CD4-positive, alpha-beta T cell treated with Interferon gamma for 1 hour (primary cell): ENCODE measurements at places on chromosomes 6 and 20.

DNA sequence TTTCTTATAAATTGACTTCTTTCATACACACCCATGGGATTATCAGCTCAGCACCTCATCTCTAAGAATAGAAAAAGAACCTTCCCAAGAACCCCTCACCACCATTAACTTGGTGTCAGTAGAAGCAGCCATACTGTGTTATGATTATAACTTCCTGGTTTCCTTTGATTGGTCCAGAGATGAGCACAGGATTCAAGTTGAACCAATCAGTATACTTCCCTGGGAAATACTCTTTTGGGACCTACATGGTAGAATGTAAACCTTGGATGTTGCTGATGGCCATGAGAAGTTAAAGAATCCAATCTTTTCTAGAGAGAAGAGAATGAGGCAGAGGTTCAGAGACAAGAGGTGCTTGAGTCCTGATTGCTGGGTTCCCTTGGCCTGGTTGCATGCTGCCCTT is 190.8 kb downstream of the BMP7 start:
- no peak for DNase-seq

DNA sequence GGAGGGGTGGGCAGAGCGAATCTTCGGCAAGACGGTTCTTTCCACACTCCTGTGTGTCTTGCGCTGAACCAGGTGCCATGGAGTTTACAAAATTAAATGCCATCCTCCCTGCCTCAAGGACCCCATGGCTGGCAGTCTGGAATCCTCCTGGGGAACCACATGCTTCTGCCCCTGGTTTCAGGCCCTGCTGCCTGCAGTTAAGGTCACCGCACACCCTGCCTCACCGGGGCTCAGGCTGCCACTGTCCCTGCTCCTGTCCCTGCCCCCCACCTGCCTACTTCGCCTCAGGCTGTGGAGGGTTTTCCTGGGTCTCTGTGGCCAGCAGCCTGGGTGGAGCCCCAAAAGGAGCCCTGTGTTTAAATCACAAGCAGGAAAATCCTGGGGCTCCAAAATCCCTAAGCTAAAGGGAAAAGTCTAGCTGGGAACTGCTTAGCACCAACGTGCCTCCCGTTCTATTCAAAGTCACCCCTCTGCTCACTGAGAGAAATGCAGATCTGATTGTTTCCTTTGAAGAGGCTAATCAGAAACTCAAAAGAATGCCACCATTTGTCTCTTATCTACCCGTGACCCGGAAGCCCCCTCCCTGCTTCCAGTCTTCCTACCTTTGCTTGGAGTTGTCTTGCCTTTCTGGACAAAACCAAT is 10.6 kb upstream of the TTLL2 start:
- no peak for DNase-seq

DNA sequence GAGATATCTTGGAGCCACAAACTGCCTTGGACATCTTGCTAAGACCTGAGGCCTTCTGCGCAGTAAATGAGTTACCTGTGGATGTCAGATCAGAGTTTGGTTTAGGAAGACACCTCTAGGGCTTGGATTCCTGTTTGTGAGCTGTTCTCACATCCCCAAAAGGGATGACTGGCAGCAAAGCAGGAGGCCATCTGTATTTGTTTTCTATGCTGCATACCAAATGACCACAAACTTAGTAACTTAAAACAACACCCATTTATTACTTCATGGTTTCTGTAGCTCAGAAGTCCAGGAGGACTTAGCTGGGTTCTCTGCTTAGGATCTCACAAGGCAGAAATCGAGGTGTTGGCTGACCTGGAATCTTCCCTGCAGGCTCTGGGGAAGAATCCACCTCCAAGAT is 116.7 kb downstream of the UNC5CL start:
- no peak for DNase-seq

DNA sequence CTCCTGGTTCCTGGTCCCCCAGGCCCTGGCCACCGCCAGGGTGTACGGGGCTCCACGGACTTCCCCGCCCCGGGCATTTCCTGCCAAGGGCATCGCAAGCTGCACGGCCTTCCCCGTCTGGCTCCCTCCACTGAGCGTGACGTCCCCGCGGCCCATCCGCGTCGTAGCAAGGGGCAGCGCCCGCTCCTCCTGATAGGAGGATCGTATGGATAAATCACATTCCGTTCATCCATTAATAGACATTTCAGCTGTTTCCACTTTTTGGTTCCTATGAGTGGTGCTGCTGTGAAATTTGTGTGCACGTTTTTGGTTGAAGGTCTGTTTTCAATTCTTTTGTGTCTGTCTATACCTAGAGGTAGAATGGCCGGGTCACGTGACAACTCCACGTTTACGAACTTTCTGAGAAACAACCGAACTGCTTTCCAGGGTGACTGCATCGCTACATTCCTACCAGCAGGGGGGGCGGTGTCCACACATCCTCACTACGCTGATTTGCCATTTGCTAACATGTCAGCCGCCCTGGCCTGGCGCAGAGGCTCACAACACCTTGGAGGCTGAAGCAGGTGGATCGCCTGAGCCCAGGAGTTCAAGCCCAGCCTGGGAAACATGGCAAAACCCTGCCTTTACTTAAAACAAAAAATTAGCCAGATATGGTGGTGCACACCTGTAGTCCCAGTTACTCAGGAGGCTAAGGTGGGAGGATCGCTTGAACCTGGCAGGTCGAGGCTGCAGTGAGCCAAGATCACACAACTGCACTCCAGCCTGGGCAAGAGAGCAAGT is 37.7 kb downstream of the KCNQ2 start:
- peak; percentile 79 for DNase-seq

DNA sequence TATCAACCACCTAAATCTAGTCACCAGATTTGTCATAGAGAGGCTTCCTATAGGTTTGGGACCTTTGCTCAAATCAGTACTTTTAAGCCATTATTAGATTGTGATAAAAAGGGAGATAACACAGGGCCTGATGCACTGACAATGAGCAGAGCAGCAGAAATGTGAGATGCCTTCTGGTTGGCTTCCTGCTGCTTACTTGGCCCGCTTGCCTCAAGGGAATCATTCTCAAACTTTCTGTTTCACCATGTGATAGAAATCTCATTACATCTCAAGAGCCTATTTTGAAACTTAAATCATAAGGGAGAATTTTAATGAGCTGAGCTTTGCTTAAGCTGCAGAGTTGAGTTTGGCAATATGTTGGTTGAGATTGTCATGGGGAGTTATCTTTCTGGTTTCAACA is 606.0 kb downstream of the DHX35 start:
- DNase-seq = no peak

- no peak for DNase-seq
Observed at GRCh38 chr6:158312672-158313397, 570 bp downstream of the TULP4 start.

- DNase-seq = no peak
Observed at GRCh38 chr20:6704132-6704861, 63.2 kb upstream of the BMP2 start.

DNA sequence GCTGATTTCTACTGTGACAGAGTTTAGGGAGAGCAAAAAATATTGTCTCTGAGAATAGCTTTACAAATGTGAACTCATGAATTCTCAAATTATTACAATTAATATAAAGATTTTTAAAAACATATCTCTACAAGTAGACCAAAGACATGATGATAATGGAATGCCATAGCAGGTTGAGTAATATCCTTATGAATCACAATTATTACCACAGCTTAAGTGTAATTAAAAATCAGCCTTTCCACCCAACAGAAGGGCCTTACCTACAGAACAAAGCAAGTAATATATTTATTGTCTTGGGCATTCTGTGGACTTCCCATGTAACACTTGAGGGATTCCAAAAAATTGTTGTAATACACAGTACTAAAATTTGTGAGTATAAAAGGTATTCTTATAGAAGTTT is 1099.6 kb upstream of the GJE1 start:
- DNase-seq = no peak

DNA sequence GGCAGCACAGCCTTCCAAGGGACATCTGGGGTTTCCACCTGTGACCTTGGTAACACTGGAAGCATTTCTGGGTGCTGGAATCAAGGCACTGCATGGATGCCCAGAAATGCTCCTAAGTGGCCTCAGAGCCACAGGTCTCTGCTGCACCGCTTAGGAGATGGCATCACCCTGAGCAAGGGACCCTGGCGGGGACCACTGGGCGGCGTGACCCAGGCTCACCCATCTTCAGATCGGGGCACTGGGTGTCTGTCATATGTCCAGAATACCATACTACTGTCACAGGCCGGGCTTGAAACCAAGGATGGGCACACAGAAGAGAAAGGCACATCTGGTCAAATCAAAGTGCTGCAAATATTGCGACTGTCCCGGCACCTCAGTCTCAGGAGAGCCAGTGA is 45.9 kb downstream of the SSR1 start:
- no peak for DNase-seq

- DNase-seq = no peak
Observed at GRCh38 chr6:65979120-65979519, 272.1 kb upstream of the EYS start.

DNA sequence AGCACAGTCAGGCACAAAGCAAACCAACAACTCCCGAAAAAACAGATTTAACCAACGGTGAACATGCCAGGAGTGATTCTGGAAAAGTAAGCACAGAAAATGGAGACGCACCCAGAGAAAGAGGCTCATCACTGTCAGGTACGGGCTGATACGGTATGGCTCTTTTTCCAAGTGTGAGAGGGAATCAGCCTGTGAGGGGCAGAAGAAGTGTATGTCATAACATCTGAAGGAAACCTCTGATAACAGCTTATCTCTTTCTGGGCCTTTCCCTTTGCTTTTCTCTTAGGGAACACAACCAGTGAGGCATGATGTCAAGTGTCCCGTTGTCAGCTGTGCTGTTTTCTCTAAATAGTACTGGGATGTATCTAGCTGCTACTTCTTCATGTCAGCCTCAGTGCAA is 32.1 kb downstream of the ARFGEF2 start:
- no peak for DNase-seq

DNA sequence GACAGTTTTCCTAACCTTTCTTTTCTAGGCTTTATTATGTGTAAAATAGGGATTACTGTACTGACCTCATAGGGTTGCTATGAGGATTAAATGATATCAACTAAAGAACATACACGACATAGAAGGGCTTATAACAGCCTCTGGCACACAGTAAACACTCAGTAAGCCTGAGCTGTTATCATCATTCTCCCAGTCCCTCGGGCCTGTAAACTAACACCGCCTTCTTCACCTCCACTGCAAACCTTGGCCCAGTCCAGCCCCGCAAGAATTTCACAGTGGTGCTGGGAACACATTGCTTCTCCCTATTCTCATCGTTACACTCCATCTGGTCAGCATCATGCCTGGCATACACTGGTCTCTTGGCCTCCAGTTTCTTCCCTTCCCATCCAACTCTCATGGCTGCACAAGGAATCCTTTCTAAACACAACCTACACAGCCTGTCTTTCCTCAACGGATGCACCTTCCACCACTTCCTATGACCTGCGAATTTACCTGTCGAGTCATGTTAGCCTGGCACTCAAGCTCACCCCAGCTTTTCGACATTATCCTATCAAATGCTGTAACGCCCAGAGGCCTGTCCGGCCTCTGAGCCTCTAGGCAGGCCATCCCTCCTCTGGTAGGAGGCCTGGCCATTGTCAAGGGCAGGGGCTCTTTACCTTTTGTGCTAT is 92.1 kb downstream of the FYN start:
- DNase-seq = no peak

DNA sequence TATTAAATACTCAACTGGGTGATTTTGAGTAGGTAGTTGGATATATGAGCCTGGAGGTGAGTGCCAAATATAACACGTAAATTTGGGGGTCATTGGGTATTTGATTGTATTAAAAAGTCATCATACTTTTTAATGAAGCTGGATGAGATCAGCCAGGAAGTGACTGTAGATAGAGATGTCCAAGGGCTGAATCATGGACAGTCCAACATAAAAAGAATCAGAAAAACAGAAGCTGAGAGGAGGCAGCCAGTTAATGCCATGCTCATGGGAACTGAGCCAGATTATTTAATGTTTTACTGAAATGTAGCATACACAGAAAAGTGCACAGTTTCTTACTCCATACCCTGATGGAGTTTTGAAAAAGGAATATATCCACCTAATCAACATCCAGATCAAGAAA is 435.5 kb upstream of the PLCB4 start:
- DNase-seq = no peak

DNA sequence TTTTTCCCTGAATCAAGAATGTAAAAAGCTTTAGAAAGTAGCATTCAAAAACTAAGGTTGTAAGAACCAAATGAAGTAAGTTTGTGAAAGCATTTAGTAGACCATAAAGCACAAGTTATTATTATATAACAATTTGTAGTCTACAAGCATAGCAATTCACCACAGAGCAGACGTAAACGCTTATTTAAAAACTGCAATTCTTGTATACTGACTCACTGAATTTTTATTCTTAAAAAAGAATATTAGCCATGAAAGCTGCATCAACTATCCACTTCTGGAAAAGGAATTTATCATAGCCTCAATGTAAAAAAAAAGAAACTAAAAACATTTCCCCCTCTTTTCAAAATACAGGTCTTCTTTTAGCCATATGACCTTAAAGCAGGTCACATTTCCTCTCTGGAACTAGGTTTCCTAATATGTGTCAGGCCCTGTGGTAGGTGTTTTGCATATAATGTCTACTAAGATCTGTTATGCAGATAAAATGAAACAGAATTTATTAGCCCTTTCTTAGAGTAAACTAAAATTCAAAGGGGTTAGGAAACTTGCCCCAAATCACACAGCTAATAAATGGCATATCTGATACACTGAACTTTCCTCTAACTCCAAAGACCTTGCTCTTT is 2.1 kb downstream of the MAP3K7 start:
- DNase-seq = no peak

DNA sequence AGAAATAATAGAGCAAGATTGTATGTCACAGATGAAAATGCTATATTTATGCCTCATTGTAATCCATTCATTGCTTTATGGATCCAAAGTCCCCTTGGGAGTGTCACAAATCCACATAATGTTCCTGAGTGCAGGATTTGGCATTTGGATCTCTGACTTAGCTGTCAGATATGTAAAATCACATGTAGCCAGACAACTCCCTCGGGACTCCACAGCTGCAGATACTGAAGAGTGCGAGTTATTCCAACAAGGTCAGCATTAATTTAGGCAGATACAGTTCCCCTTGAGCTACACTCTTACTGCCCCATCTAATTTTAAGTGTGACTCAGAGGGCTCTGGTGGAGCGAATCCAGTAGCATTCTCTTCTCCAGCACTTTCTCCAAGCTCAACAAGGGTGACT is 433.2 kb downstream of the CD83 start:
- no peak for DNase-seq

DNA sequence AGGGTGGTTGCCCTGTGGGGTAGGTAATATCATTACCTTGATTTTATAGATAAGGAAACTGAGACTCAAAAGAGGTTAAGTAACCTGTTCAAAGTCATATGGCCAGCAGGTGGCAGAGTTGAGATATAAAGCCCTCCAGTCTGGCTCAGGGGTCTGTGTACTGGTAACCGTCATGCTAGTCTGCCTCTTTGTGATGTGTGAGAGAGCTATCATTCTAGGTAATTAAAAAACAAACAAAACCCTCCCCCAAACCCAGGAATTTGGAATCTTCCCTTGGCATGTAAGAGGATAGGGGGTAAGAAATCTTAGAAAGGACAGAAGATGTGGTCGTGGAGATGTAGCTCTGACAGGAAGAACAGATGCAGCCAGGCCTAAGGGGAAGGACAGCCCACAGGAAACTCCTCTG is 206.0 kb downstream of the CDC5L start:
- DNase-seq = peak; percentile 17

- no peak for DNase-seq
Observed at GRCh38 chr6:2432292-2432691, 186.9 kb upstream of the GMDS start.
